ENCODE measurements at places on chromosomes 3 and 15. TPM values are rescaled to one million over a fixed set of nuclear protein-coding genes. Genes with fewer than 3 reads are reported as not detected.

DNA sequence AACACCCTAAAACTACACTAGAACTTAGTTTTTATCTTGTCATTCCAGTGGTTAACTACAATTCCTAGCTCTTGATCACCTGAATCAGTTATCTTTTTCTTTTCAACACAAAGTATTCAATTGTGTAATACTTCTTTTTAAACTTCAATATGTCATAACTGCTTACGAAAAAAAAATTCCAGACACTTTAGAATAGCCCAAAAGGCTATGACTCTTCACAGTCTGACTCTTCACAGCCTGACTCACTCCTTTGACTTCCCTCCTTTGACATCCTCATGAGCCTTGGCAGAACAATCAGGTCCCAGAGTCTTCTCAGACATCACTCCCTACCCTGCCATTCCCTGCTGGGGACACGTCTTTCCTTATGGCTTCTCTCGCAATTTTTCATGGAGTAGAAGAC, 727.1 kb downstream of the ROBO1 start:
- no peak for DNase-seq

GRCh38 chr3:186732169-186732766, 15.1 kb downstream of the KNG1 start:
- DNase-seq: no peak

- no peak for DNase-seq
Measured at GRCh38 chr3:45988362-45988761, 7.3 kb downstream of the FYCO1 start.

GRCh38 chr15:57079446-57079845, 161.0 kb downstream of the TCF12 start:
- DNase-seq: no peak

GRCh38 chr3:169494982-169495381, 168.5 kb downstream of the MECOM start:
- DNase-seq: no peak

GRCh38 chr3:8501371-8502131, at the start of gene LMCD1:
Gene LMCD1 (plus strand): TSS chr3:8501823. CDS start chr3:8501939, 116 bp downstream.
- peak; percentile 95 for DNase-seq

DNA sequence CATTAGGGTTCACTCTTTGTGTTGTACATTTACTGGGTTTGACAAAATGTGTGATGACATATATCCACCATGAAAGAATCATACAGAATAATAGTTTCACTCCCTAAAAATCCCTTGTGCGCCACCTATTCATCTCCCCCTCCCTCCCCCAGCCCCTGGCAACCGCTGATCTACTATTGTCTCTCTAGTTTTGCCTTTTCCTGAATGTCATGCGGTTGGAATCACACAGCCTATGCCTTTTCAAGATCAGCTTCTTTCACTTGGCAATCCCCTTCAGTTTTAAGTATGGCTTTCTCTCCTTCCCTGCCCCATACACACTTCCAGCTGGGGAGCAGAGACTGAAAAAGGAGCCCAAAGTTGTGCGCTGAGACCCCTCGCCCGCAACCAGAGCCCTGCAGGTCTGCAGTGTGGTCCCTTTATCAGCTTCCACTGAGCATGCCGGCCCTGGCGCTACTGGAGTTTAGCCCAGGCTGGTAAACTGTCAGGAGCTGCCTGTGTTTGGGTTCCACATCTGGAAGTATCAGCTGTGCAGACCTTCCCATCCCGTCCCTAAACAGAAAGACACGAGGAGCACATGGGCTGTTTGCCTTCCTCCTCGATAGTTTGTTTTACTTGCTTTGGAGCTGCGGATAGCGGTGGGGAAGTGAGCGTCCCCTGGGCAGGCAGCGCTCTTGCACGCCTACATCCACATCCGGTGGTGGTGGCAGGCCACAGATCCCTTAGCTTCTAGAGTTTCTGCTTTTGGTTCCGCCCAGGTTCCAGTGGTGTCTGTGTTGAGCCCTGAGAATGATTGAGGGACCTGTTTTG, 12.3 kb downstream of the BOC start:
- DNase-seq: peak; percentile 28

Gene VIPR1
- total RNA-seq: 68.9 TPM
